Fibroblast of mammary gland (primary cell): ENCODE measurements at places on chromosomes 5 and 9.

- peak; percentile 70 for DNase-seq
Observed at GRCh38 chr9:77417566-77417965, 230.6 kb downstream of the GNA14 start.

DNA sequence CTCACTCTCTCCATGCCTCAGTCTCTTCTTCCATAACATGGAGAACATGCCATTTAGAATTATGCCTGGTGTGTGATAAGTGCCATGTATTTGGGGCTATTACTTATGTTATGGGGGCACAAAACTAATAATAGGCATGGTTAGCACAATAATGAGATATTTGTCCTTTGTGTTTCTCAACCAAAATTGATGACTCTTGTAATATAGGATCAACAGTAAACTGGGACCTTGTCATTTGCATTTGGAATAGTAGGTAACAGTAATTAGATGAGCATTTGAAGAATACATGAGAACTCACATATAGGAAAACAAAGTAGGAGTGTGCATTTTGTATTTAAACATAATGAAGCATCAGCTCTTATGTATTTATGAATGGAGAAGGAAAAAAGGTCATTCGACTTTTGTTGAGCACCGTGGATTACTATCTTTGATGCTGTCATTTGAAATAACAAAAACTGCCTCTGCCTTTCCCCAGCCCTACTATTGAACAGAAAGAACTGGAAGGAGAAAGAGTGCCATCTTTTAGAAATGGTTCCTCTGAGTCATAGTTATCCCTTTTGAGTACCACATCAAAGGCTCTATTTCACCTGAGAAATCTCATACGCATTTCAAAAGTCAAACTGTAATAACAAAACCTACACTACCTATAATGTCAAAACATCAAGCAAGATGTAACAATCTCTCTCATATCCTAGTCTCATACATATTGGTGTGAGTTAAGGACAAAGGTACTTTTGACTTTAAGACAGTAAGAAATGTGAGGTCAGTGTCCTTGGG, 655.2 kb downstream of the PDE4D start:
- DNase-seq = no peak

DNA sequence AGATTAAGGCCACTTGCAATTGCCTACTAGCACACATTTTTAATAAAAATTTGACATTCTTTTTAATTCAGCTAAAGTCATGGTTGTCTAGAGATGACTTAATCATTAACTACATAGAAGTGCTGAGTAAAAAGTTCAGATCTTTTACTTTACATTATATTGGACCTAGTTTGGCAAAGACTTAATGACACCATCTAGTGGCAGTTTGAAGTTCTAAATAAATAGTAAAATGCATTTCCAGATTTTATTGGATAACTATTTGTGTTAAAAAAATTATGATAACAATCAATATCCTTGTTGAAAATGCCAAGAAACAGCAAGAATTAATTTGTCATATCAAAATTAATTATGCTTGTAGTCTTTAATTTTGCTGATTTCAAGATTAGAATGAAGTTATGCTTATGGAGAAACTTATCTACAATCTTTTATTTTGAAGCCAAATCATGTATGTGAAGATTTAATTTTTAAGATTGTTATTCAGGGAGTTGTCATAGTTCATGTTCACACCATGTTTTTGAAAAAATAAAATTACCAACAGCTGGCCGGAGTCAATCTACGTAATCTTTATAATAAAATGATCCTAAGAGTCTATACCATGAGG, 69.6 kb upstream of the PJA2 start:
- DNase-seq = peak; percentile 43

GRCh38 chr5:6660688-6661087, 27.4 kb downstream of the SRD5A1 start:
- no peak for DNase-seq

DNA sequence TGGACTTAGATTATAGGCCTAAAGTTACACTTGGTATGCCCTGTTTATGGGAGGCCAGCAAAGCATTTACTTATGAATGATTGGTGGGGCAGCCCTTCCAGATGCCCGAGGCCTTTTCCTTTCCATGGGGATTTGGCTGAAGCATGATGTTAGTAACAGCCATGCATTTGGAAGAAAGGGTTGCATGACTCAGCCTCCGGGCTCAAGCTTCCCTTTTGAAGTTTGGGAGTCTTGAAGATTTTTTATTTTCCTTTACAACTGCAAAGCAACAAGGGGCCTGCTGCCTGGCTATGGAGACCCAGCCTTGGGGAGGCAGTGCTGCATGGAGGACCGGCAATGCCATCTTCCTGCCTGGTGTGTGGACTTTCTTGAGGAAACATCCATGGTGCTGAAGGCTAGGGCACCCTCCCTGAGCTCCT, 244.7 kb downstream of the ICE1 start:
- no peak for DNase-seq

- DNase-seq = peak; percentile 25
Observed at GRCh38 chr5:54835647-54836046, 149.7 kb downstream of the ESM1 start.

DNA sequence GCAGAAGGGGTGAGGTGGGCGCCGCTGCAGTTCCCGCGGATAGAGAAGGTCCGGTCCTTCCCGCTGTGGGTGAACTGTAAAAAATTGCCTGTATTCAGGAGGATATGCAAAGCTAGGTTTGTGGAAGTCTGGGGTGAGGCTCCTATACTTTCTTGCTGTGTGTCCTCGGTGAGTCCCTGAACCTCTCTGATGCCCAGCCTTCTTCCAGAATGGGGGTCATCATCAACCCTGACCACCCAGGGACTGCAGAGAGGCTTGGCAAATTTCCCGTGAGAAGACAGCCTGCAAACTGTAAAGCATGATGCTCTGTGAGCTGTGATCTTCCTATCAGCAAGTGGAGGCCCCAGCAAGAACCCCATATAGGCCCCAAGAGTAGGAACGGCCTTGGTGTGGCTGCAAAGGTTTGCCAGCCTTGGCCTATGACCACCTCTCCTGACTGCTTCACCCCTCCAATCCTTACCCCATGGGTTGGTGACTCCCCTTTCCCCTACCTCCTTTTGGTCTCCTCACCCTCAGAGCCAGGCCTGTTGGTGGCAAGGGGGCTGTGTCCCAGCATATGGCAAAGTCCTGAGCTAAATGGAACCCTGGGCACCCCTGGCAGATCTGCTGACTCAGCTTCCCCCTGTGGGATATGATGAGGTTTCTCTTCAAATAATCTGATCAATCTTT, 760 bp downstream of the ALDH1B1 start:
- DNase-seq = no peak

DNA sequence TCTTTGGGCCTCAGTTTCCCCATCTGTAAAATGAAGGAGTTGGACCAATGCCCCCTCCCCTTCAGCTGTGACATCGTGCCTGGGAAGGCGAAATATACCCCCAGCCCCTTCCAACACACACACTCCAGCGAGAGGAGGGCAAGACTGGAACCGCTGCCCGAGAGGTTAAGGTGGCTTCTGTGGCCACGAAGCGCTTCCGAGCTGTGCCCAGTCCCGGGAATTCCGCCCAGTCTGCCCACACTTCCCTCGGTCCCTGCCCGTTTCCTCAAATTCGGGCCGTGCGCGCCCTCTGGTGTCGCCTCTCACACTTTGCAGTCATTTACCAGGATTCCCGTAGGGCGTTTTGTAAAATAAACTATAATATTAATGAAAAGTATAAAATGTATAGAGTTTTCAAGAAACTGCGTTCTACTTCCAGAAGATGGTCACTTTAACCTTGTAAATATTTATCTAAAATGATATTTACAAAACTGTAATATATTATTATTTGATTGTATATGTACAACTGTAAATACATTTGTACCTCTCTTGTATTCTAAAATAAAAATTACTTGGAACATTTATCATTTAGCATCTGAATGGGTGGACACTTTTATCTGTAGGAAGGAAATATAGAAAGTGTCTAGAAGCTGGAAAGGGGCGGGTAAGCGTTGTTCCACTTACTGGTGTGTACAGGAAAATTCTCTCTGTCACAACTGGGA, 11.0 kb upstream of the EXOSC2 start:
- DNase-seq = peak; percentile 70

GRCh38 chr5:172662596-172662995, 21.5 kb downstream of the NEURL1B start:
- no peak for DNase-seq

- no peak for DNase-seq
Observed at GRCh38 chr5:33855396-33855795, 36.4 kb downstream of the ADAMTS12 start.

DNA sequence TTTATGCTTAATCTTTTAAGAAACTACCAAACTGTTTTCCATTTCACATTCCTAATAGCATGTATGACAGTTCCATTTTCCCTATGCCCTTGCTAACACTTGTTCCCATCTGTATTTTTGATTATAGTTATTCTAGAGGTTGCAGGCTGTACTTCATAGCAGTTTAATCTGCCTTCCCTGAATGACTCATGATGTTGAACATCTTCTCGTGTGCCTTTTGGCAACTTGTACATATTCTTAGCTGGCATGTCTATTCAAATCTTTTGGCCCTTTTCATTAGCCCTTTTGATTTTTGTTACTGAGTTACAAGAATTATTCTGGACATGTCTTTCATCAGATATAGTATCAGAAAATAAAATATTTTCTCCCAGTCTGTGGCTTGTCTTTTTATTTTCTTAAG, 320.3 kb downstream of the DIRAS2 start:
- peak; percentile 37 for DNase-seq

DNA sequence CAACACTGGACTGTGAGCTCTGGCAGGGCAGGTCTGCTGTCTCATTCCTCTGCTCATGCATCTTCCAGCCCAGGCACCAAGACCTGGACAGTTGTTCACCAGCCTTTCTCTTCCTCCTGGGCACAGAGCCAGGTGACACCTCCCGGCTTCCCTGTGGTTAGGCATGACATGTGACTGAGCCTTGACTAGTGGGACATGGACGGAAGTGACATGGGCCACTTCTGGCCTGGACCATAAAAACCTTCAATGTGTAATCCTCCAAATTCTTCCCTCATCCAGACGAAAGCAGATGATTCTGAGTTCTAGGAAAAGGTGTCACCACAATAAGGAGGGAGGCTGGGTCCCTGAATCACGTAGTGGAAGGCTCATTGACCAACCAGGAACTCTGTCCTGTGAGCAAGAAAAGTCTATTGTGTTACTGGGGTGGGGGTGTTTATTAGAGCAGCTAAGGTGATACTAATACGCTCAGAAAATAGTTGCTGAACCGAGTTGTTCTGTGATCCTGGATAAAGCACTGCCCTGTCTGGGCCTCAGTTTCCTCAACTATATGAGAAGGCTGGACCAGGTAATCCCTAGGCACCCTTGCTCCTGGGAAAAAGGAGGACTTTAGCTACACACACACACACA, 26.6 kb upstream of the CRB2 start:
- no peak for DNase-seq

GRCh38 chr5:170791325-170791954, 7.9 kb downstream of the GABRP start:
- peak; percentile 58 for DNase-seq

DNA sequence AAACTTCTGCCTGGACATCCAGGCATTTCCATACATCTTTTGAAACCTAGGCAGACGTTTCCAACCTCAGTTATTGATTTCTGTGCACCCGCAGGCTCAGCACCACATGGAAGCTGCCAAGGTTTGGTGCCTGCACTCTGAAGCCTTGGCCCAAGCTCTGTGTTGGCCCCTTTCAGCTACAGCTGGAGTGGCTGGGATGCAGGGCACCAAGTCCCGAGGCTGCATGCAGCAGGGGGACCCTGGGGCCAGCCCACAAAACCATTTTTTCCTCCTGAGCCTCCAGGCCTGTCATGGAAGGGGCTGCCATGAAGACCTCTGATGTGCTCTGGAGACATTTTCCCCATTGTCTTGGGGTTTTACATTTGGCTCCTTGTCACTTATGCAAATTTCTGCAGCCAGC, 49.9 kb downstream of the NFX1 start:
- DNase-seq = no peak

DNA sequence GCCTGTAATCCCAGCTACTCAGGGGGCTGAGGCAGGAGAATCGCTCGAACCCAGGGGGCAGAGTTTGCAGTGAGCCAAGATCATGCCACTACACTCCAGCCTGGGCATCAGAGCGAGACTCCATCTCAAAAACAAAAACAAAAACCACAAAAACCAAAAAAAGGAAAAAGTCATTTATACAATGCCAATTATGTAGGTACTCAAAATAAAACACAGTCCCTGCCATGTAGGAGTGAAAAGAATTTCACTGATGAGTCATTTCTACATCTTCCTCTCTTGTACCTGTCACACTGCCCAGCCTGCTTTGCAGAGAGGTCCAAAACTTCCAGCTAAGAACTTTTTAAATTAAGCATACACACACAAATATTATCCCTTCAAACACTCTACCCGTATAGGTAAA, 215.8 kb downstream of the EPB41L4A start:
- DNase-seq = no peak

DNA sequence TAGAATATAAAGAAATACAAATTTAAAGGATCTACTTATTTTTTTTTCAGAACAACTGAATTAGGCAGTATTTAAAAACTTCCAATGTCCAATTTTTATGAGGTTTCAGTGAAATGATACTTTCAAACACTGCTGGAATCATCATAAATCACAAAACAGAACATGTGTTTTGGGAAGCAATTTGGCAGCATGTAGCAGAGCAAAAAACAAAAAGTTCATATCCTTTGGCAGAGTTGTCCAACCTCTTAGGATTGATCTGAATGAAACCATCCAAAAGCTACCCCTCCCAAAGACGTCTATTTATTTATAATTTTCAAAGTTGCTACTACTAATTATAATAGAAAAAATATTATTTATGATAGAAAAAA, 192.4 kb upstream of the PUM3 start:
- DNase-seq = no peak

GRCh38 chr5:172534229-172535107, 80.1 kb upstream of the SH3PXD2B start:
- peak; percentile 14 for DNase-seq

- DNase-seq = no peak
Observed at GRCh38 chr9:129841071-129841470, 5.8 kb downstream of the USP20 start.

DNA sequence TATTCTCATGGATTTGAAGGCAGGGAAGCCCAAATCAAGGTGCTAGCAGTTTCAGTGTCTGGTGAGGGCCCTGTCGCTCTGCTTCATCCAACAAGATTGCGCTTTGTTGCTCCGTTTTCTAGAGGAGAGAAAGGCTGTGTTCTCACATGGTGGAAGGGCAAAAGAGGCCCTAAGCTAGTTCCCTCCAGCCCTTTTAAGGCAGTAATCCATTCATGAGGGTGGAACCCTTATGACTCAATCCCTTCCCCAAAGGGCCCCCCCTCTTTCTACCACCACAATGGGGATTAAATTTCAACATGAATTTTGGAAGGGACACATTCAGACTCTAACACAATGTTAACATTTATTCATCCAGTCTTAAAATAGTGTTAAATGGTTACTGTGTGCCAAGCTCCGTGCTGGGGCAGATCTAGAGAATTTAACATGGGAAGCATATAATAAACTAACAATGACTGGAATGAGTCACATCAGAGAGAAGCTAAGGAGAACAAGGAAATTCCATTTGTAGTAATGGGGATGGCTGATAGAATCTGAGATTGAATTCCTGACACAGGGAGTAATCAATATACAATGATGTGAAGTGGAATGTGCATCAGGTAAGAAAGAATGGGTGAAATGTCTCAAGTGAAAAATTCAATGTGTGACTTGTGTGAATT, 382.8 kb upstream of the ZNF608 start:
- DNase-seq = no peak
